ENCODE measurements at places on chromosomes 7 and 10.

GRCh38 chr10:132859084-132859855, 73.3 kb upstream of the NKX6-2 start:
- DNase-seq = no peak

DNA sequence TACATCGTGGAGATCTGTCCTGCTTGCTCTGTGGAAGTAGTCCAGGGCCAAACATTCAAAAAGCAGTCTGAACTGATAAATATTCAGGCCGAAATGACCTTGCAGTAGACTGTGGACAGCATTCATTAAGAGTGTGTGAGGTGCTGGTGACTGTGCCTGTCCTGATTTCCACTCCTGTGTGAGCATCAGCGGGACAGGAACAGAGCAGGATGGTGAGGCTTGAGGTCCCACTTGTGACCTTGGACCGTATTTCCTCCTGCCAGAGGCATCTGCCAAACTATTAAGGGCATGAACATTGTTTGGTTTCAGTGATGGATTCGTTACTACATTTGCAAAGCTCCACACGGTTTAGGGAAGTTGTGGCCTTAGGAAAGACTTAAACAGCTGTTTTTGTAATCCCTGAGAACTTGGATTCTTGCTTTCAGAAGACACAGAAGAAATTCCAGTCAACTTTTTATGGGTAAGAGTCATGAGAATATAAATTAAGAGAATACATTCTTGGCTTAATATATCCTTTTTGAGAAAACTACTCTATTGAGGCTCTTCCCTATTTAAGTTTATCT, 32.8 kb downstream of the CCNY start:
- DNase-seq = no peak

- no peak for DNase-seq
These were observed 139.0 kb downstream of the LRRN3 start for GRCh38 chr7:111229916-111230315.

GRCh38 chr7:105261689-105262088, 127.0 kb downstream of the SRPK2 start:
- DNase-seq = no peak

- DNase-seq = no peak
These were observed 16.1 kb downstream of the COL17A1 start for GRCh38 chr10:104069613-104070012.

DNA sequence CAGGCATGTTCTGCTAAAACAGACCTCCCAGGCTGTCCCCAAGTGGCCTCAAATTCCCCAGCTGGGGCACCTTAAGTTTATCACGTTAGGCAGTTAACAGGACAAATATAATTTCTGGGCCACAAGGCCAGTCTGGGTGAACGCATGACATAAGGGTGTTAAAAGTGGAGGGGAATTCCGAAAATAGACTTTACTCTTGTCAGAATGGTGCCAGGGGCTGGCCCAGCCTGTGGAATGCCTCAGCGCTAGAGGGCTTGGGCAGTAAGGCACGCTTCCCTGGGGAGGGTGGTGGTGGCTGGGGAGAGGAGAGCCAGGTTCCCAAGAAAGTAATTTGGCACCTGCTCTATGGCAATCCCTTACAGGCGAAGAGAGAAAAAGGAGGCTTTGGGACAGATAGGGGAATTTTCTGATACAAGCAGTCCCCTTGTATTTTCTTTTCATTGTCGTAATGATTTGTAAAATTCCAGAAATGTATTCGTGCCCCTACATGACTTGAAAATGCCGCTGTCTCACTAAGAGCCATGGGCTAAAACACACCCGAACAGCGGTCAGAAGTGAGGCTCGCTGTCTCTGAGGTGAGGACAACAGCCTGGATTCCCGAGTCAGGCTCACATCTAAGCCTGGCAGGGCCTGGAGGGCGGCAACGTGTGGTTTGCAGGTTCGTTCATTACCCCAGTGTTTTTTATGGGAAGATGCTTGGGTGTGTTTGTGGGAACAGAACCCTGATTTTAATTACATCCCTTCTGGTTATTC, 463.2 kb upstream of the GALNT17 start:
- no peak for DNase-seq

DNA sequence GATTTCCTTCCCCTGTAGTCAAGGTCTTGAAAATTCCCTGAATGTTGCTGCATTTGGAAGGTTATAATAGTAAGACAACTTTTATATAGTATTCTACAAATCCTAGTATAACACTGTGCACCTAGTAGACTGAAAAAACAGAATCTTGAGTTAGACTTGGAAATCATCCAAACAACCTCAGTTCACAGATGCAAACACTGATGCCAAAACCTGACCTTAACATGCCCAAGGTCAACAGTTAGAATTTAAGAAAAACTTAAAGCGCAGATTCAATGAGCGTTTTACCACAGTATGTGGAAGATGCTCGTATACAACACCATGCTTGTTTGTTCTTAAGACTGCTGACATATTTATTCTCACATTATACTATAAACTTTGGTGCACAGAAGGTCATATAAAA, 3.0 kb downstream of the PIP4K2A start:
- DNase-seq = no peak

DNA sequence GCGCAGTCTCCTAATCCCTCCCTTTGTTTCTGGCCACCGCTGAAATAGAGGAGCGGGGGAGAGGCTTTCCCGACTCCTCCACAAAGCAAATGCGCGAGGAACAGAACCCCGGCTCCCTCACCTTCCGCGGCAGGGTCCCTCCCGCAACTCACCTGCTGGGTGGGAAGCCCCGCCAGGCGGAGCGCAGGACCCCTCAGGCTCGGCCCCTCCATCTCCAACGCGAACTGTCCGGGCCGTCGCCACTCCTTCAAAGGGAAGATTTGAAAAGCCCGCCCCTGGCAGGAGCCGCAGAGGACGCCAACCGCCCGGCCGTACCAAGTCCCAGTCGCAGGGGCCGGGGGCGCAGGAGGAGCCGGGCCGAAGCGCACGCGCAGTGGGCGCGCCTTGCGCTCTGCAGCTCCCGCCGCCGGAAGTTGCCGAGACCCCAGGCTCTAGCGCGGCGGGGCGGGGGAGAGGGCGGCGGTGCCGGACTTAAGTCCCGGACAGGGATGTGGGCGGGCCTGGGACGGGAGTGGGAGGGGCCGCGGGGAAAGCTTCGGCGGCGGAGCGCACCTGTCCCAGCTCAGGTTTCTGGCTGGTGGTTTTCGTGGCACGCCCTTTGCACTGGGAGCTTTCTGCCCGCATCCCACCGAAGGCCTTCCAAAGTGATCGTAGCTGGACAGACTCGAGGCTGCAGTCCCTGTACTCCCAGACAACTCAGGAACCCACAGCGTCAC, at the start of gene RTKN2:
TSS of gene RTKN2 (minus strand) at position 446 of the 716 bp plus-strand sequence. CDS start at position 212, 234 bp downstream.
- DNase-seq = peak; percentile 29

DNA sequence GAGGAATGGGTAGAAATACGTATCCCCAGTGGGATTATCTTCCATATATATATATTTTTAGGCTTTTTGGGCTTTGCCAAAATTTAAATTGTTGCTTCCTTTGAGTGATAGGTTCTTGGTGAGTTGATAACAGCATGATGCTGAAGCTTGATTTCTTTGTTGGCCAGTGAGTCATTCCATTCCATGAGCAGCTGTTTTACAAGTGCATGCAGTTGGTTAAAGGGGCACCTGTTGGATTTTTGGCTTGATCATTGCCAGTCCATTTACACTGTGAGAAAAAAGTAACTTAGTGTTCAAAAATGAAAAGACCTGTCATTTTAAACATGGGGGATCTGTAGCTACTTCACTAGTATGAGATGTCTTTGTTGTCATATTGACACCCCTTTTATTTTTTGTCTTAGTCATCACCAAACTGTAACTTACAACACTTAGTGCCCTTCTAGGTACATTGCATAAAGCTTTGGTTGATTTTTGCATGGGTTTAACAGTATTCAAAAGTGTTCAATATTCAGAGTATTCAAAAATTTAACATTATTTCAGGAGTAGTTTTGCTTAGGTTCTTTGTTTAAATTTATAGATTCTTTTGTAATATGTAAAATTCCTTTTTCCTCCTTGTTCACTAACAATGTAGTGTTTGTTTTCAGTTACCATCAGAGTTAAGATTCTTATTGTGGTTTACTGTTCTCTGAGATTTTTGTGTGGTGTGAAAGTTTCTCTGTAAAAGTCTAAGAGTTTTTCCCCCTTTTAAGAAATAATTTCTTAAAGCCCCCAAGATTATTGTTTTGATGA, 8.8 kb downstream of the AKAP9 start:
- DNase-seq = no peak

DNA sequence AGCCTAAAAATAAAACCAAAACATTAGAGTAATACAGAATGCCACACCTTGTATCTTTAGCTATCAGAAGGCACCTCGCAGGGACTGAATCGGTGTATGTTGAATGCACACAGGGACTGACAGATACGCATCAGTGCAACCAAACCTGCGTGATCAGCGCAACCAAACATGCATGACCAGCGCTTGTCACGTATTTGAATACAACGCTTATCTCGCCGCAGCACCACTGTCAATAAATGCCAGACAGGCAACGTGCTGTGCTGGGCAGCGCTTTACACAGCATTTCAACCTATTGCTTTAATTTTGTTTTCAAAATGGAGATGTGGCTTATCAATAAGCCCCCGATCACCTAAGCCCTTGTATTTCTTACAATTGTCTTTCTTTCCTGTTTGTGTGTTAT, 242.4 kb downstream of the SFMBT2 start:
- no peak for DNase-seq

DNA sequence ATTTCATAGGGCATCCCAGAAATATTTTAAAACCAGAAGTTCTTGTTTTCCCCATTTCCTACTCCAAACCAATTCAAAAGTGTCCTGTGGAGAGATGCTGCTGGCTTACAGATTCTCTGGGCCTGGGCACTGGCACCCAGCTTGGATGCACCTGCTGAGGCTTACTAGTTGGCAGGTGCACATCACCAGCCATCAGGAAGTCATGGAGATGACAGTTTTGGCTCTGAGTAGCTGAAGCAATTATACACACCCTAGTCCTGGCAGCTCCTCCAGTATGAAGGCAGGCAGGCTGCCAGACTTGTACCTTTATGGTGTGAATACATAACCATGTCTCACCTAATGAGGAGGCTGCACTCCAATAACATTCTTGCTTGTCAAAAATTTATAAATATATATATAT, 276.6 kb upstream of the GHITM start:
- DNase-seq = no peak

DNA sequence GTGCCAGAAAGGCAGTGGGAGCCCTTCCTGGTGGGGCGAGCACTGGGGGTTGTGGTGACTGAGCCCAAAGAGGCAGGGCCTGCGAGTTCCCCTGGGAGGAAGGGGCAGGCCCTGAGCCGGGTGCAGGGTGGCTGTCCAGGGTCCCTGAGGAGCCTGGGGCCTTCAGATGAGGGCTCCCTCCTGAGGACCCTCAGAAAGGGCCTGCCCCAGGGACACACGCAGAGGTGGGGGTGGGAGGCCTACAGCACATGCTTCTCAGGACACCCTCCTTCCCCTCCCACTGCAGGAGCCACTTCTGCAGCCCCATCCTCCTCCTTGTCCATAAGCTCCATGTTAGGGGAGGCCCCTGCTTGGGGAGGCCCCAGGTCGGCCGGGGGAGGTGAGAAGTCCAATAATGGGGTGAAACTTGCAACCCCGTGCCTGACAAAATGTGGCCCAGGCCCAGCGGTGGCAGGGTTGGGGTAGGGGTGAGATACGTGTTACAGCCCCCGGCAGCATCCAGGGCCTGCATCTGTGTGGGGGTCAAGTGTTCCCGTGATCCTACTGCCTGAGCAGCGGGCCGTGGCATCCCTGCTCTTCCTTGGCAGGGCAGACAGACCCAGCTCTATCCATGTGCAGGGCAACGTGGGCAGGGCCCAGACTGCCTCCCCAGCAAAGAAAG, 31.8 kb upstream of the RET start:
- DNase-seq = no peak

GRCh38 chr7:67875558-67875957, 878.9 kb downstream of the TYW1 start:
- no peak for DNase-seq

DNA sequence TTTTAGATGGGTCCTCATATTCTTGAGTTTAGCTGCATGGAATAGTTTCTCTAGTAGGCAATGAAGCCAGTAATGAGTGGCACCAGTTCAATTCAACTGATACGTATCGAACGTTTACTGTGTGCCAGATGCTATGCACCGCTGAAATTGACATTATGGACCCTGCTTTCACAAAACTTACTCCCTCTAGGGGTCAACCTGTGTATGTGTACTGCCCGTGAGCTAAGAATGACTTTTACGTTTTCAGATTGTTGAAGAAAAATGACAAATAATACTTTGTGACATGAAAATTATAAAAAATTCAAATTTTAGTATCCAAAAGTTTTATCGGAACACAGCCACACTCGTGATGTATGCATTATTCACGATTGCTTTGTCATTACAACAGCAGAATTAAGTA, 95.5 kb downstream of the ZMYND11 start:
- no peak for DNase-seq

- no peak for DNase-seq
These were observed 36.0 kb downstream of the MALSU1 start for GRCh38 chr7:23335136-23335535.

DNA sequence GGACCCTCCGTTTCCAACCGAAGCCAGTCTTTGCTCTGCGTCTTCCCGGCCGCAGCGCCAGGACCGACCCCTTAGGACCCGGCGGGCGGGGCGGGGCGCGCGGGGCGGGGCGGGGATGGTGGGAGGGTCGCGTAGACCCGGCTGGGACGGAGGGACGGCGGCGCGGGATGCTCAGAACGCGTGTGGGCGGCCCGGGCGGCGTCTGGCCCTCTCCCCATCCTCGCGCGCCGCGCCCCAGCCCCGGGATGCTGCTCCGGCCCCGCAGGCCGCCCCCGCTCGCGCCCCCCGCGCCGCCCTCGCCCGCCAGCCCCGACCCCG, at the start of gene UTF1:
TSS of gene UTF1 (plus strand) at position 174 of the 318 bp plus-strand sequence. CDS start at position 246, 72 bp downstream.
- DNase-seq = no peak

- DNase-seq = no peak
These were observed 115.8 kb downstream of the PLXDC2 start for GRCh38 chr10:19931894-19932590.
